ENCODE measurements at places on chromosomes 6 and 20.
A peak's percentile ranks its signal among the peaks of the same experiment; 100 is the strongest.

- DNase-seq, result no peak
These were observed 3.8 kb downstream of the MEP1A start for GRCh38 chr6:46796848-46797580.

- no peak for DNase-seq
These were observed 58.7 kb upstream of the SULF2 start for GRCh38 chr20:47843886-47844567.

DNA sequence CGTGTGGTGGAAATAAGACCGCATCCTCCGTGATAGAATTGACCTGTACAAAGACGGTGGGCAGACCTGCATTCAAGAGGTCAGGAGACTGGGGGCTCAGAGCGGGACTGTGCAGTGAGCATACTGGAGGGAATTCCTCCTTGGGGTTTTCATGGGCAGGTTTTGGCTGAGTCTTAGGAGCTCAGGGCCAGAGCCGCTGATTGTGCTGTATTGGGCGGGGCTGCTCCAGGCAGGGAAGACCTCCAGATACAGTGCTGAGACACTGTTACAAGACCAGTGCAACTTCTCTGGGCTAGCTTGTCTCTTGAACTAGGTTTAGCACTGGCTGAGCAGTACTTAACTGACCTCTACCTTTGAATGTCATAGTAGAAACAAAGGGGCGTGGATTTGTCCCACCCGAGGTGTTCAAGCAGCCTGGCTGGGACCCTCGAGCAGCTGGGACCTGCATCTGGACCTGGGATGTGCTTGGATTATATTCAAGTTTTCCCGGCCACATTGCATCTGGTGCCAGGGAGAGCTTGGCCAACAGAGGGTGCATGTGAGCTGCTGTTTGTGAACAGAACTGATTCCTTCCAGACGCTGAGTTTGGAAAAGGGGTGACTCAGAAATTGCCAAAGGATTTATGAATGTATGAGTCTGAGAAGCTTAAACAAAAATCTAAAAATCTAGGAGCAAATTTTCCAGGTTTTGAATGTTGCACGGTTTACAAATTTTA lies 33.4 kb upstream of the SLC22A1 start:
- peak; percentile 80 for DNase-seq

DNA sequence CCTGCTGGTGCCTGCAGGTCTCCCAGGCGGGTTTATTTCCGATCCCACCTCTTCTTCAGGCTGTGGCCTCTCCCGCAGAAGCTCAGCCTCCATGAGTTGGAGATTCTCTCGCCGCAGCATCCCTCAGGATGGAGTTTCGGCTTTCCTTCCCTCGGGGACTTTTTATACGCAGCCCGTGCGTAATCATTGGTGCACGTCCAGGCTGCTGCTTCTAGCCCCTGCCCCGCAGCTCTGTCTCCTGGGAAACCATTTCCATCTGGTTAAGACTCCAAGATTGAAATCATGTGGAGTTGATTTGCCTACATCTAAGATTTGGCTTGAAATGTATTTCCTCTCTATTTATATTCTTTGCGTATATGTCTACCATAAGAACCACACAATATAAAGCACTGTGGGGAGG lies 46.7 kb upstream of the CARMIL1 start:
- DNase-seq, result no peak

- DNase-seq, result no peak
These were observed 301.8 kb downstream of the TBC1D7 start for GRCh38 chr6:13026557-13026956.

DNA sequence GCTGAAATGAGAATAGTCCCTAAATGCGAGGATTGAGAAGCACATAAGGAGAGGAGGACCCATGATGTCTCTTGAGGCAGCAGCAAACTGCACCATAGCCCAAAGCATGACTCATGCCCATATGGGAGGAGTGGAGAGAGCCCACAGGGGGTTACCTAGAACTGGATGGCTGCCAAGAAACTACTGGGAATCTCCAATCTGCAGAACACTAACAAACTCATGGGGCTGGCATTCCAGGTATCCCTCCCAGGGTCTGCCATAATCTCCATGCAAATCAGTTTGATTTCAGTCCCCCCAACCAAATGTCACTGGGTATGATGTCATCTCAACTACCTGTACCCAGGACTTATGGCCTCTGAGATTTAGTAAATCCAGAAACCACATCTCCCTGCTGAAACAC lies 410.5 kb downstream of the PTPRT start:
- no peak for DNase-seq

DNA sequence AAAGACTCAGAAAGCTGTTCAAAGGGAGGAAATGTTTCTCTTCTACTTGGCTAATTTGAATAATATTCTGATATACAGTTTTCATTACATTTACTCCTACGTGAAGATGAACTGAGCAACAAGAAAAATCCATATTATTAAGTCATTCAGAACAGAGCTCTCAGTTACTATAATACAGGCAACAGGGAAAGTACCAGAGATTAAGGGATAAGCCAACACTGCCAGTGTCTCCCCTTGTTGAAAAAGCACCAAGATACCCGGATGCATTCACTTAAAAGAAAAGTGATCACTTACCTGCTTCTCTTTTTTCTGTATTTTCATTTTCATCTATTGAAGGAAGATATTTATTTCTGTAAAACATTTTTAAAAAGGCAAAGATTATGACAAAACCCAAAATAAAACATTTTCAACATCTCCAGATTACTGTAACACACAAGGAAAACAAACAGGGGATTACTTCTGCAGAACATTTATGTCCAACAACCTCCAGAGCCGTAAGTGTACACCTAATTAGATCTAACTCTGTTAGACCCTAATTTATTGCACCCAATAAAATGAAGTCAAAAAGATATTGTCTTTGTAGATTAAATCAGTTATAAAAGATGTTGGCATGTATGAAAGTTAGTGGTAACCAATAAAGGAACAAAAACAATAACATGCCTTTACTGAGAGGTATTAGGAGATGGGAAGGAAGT lies 67.0 kb downstream of the CHD6 start:
- DNase-seq, result no peak

DNA sequence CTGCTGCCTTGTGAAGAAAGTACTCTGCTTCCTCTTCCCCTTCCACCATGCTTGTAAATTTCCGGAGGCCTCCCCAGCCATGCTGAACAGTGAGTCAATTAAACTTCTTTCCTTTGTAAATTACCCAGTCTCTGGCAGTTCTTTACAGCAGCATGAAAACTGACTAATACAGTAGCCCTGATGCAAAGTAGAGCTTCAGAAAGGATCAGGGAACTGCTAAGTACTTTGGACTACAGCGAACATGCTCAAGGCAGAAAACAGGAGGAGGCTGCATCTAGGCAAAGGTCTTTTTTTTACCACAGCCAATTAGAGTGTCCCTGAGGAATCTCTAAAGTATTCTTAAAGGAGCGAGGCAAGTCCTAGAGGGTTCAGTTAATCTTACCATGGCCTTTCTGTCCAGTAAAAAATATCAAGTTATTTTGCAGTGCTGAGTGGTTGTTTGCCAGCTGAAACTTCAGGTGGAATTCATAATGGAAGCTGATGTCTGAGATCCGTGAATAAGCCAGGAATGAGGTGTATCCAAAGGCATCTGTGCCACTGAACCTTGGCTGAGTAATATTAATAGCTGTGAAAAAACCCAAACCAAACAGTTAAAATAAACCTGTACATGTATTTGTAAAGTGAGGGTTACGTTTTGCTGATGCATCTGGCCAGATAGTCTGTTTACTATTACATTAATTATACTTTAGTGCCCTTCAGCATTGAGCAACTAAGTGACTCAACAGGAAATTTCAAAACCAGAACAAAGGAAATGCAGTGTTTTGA lies 170.4 kb downstream of the PHF3 start:
- peak; percentile 59 for DNase-seq

DNA sequence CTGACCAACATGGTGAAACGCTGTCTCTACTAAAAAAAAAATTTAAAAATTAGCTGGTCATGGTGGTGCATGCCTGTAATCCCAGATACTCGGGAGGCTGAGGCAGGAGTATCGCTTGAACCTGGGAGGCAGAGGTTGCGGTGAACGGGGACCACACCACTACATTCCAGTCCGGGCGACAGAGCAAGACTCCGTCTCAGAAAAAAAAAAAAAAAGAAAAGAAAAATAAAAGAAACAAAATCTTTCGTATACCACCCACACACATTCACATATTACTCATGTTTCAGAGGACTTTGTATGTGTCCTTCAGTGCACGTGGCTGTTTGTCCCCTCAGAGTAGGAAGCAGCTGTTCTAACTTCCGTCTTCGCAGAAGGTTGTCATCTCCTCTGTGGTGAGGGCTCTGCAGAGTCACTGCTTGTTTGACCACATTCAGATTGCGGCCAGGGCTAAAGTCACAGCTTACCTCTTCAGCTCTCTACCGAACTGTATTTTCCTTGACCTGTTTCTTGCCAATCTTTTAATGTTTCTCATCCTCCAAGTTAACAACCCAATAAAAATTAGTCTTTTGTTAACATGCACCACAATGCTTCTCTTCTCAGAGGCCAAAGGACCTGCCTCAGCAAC lies 36.6 kb upstream of the HIVEP1 start:
- DNase-seq, result peak; percentile 89

GRCh38 chr6:160513836-160514235 lies 150.2 kb downstream of the LPA start:
- no peak for DNase-seq

GRCh38 chr6:83341765-83342164 lies 89.1 kb downstream of the ME1 start:
- no peak for DNase-seq

GRCh38 chr6:28633445-28634215 lies 107.9 kb downstream of the GPX5 start:
- DNase-seq, result no peak

DNA sequence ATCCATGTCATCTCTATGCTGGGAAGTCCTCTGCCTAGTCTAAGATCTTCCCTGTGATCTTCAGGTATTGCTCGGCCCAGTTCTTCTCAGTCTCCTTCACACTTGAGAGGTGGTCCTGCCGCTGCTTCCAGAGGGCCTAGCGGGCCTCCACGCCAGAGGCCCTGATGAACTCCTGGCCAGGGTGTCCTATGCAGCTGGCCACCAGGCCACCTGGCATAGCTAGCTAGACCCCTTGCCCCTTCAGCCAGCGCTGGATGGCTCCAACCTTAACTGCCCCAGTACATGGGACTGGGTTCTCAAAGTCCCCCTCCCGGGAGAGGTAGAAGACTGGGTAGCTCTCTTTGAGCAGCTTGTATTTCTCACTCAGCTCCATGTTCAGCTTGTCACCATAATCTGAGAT lies 81.1 kb downstream of the ZFP64 start:
- DNase-seq, result no peak

DNA sequence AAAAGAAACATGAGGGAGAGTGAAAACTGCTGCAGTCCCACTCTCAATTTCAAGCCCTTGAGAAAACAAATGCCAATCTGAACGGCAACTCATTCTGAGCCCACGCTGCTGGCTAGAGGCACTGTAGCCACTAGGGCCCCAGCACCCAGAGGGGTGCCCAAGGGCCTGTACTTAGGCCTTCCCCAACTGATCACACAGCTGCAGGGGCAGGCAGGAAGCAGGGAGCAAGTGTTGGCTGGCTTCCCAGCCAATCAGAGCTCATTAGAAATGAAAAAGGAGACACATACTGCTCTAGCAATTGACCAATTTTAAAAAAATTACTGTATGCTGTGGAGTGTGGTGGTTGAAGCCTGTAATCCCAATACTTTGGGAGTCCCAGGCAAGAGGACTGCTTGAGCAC lies 3.7 kb upstream of the BEND3 start:
- DNase-seq, result peak; percentile 13

DNA sequence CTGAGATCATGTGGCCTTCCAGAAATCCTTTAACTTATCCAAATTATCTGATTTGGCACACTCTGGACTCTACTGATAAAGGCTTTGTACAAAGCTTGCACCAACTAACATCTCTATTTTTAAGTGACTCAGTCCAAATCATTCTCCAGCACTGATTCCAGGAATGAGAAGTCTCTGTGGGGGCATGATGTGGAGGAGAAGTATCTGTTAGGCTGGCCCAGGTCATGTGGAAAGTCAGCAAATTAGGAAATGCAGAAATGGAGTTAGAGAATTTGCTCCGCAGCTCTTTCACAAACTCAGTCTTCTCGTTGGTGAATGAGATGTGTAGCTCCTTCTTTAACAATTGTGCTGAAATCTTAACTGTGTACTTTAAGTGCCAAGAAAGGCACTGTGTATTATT lies 165.7 kb downstream of the ZNF217 start:
- DNase-seq, result no peak

DNA sequence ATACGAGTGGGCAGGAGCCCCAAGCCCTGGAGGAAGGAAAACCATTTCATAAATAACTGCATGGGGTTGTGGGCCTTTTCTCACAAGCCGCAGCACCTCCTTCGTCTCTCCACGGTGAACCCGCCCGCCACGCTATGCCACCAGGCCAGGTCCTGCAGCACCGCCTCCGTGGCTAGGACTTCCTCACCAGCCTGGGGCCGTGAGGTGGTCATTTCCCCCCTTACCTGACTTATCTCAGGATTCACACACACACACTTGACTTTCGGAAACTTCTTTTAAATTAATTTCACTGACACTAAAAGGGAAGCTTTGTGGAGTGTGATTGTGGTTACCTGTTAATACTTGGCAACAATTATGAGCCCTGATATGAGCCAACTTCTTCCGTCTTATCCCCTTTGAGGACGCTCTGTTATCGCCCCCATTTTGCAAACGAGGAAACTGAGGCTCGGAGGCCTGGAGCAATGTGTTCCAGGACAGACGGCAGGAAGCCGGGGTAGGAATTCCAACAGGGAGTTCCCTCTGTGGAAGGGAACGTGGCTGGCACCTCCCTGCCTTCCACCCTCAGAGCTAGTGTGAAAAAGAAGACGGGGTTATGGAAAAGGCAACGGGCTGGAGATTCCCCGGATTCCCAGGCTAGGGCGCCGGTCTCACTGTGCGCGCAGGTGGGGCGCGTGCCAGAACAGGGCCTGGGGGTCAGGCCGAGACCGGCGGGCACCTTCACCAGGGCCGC lies 817 bp upstream of the SLCO4A1 start:
- DNase-seq, result no peak

DNA sequence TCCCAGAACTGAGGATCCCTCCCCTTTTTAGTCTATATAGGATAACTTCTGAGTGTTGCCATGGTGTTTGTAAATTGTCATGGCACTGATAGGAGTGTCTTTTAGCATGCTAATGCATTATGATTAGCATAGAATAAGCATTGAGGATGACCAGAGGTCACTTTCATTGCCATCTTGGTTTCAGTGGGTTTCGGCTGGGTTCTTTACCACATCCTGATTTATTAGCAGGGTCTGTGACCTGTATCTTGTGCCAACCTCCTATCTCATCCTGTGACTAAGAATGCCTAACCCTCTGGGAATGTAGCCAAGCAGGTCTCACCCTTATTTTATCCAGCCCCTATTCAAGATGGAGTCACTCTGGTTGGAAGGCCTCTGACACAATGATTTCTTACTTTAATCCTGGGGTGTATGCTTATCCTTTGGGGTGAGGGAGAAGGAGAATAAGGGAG lies 19.6 kb downstream of the WFDC2 start:
- peak; percentile 14 for DNase-seq

DNA sequence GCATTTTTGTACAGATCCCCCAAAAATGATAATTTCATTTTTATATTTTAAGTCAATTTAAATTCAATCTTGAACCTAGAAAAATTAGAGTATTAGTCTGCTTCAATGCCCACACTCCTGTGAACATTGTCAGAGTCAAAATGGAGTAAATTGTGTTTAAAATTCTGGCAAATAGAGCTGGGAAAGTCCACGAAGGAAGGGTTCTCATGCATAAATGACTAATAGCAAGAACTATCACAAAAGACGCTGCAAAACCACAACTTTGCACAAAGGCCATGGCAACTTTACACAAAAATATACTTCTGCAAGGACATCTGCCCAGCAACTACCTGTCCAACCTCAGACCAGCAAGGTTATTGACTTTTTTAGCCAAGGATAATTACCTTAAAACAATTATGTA lies 203.2 kb upstream of the SMLR1 start:
- no peak for DNase-seq
